ENCODE measurements at places on chromosomes 6 and 20. TPM values are rescaled to one million over a fixed set of nuclear protein-coding genes. Genes with fewer than 3 reads are reported as not detected.

- DNase-seq: no peak
- no peaks in the 10 kb centered on the region for H3K36me3 ChIP-seq
- no peak overlapping the region for H3K27ac ChIP-seq
- H3K27me3 ChIP-seq: no peaks in the 10 kb centered on the region
- no peak overlapping the region for H3K4me3 ChIP-seq
- H3K4me1 ChIP-seq: peaks cover 22% of the 10 kb centered on the region
Measured at GRCh38 chr6:144675231-144675861, 390.2 kb downstream of the UTRN start.

Gene PBOV1
- not detected for total RNA-seq

DNA sequence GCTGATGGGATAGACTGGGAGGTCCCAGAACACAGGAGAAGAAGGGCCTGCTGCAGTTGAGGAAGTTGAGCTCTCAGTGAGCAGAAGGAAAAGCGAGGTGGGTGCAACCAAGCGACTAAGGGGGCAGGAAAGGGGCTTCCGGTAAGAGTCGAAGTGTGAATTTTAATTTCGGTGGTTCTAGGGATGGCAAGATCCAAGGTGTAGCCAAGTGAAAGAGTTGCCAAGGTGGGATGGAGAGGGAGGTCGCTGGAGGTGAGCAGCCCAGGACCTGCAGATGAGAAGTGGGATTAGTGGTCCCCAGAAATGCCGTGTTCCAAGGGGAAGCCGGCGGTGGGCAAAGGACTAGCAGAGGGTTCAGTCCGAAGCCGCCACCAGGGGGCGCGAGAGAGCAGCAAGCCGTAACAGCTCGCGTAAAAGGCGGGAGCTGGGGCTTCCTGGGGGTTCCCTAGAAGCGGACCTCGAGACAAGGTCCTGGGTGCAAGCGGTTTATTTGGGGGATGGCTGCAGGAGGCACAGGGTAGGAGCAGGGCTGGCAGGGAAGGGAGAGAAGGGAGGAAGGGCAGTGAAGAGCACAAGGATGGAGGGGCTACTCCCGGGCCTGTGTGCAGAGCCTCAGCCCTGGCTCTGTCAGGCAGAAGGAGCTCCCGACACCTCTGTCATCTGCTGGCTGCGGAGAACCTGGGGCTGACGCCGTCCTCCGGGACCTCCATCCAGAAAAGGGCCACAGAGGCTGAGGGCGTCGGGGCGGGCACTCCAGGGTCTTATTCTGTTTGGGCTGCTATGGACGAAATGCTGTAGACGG, 103.6 kb downstream of the PAX1 start:
- H3K27ac ChIP-seq: no peak overlapping the region
- H3K4me1 ChIP-seq: no peaks in the 10 kb centered on the region
- DNase-seq: peak; percentile 75

- H3K36me3 ChIP-seq: no peaks in the 10 kb centered on the region
- H3K27me3 ChIP-seq: no peaks in the 10 kb centered on the region
- no peaks in the 10 kb centered on the region for H3K4me1 ChIP-seq
- DNase-seq: no peak
- H3K27ac ChIP-seq: no peak overlapping the region
- H3K4me3 ChIP-seq: no peak overlapping the region
Measured at GRCh38 chr6:129429956-129430355, 280.0 kb downstream of the ARHGAP18 start.

GRCh38 chr20:16392346-16392745, 180.9 kb downstream of the KIF16B start:
- no peaks in the 10 kb centered on the region for H3K4me1 ChIP-seq
- no peaks in the 10 kb centered on the region for H3K36me3 ChIP-seq
- no peak overlapping the region for H3K4me3 ChIP-seq
- no peak for DNase-seq
- H3K27me3 ChIP-seq: no peaks in the 10 kb centered on the region
- no peak overlapping the region for H3K27ac ChIP-seq

- no peaks in the 10 kb centered on the region for H3K27me3 ChIP-seq
- DNase-seq: no peak
- H3K27ac ChIP-seq: no peak overlapping the region
- H3K4me1 ChIP-seq: peaks cover 38% of the 10 kb centered on the region
Measured at GRCh38 chr6:119310486-119311036, 39.0 kb downstream of the MAN1A1 start.

- no peak overlapping the region for H3K27ac ChIP-seq
- H3K36me3 ChIP-seq: no peaks in the 10 kb centered on the region
- no peaks in the 10 kb centered on the region for H3K4me1 ChIP-seq
- H3K4me3 ChIP-seq: no peak overlapping the region
- no peaks in the 10 kb centered on the region for H3K27me3 ChIP-seq
Measured at GRCh38 chr6:112877134-112878100, 530.3 kb downstream of the RFPL4B start.

- peaks cover 9% of the 10 kb centered on the region for H3K4me1 ChIP-seq
- H3K4me3 ChIP-seq: no peak overlapping the region
- H3K27me3 ChIP-seq: no peaks in the 10 kb centered on the region
- H3K36me3 ChIP-seq: no peaks in the 10 kb centered on the region
Measured at GRCh38 chr6:170270984-170271593, 19.8 kb downstream of the DLL1 start.

DNA sequence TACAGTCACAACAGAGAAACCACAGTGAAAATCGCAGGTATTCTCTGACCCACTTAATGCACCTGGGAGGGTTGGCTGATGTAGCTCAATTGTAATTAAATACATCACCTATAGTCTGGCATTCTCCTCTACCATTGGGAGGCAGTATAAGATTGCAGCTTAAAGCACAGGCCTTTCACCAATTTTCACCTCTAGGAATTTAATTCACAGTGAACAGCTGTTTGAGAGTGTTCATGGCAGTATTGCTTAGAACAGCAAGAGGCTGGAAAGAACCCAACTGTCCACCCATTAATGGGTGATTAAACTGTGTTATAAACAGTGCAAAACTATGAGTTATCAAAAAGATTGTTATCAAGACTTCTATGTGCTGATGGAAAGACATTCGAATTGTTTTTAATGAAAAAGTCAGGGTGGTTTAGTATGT, 2.0 kb downstream of the EDEM2 start:
- H3K4me1 ChIP-seq: peaks cover 23% of the 10 kb centered on the region
- DNase-seq: no peak
- H3K36me3 ChIP-seq: peaks cover 40% of the 10 kb centered on the region
- H3K27ac ChIP-seq: peak overlapping the region; percentile 51

GRCh38 chr6:149012040-149012545, 265.3 kb downstream of the UST start:
- no peaks in the 10 kb centered on the region for H3K27me3 ChIP-seq
- no peak overlapping the region for H3K27ac ChIP-seq
- no peak for DNase-seq
- no peak overlapping the region for H3K4me3 ChIP-seq
- H3K36me3 ChIP-seq: no peaks in the 10 kb centered on the region

- peaks cover 19% of the 10 kb centered on the region for H3K4me1 ChIP-seq
- no peaks in the 10 kb centered on the region for H3K36me3 ChIP-seq
- H3K4me3 ChIP-seq: no peak overlapping the region
Measured at GRCh38 chr20:17843246-17844132, 125.1 kb downstream of the SNX5 start.

DNA sequence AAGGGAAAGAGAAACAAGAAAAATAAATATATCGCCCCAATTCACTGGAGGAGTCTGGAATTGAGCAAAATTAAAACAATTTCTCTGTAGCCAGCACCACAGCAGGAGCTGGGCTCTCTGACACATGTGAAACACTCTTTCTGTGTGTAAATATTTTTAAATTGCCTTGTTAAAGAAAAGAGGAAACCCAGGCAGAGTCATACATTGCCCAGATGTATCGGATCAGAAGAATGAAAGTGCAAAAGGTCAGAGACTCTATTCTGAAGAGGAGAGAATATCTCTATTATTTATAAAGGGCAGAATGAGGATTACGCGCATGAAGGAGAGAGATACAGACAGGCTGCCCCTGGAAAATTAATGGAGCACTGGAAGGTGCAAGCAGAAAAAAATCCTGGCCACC, 127.0 kb upstream of the MAN1A1 start:
- no peaks in the 10 kb centered on the region for H3K36me3 ChIP-seq
- no peak overlapping the region for H3K4me3 ChIP-seq
- H3K27ac ChIP-seq: no peak overlapping the region
- H3K4me1 ChIP-seq: peaks cover 4% of the 10 kb centered on the region

DNA sequence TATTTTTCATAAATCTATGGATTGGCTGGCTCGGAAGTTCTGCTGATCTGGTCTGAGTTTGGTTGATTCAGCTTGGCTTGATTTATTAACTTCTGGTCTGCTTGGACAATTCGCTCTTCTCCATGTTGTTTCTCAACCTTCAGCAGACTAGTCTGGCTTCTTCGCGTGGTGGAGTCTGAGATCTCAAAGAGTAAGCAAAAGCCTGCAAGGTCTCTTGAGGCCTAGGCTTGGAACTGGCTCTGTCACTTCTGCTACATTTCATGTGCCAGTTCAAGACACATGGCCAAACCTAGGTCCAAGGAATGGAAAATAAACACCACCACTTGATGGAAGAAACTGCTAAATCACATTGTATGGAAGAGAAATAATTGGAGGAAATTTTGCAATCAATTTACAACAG, 115.1 kb upstream of the JAG1 start:
- H3K36me3 ChIP-seq: no peaks in the 10 kb centered on the region
- DNase-seq: no peak
- H3K4me1 ChIP-seq: no peaks in the 10 kb centered on the region
- no peaks in the 10 kb centered on the region for H3K27me3 ChIP-seq
- no peak overlapping the region for H3K27ac ChIP-seq

DNA sequence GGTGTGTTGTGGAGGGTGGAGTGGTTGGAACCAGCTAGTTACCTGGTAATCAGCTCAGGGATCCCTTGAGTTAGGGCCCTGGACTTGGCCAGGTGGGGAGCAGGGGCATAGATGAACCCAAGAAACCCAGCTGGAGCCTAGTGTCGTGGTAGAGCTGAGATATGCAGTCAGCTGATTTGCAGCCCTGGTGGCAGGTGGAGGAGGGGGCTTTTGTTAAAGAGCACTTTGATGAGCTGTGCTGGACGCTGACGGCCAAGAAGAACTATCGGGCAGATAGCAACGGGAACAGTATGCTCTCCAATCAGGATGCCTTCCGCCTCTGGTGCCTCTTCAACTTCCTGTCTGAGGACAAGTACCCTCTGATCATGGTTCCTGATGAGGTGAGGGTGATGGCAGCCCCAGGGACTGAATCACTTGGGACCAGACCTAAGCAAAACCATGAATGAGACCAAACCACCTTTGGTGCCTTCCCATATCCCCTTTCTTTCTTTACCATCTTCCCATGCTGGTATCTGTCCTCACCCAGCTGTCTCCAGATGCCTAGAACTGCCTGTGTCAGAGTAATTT, 12.7 kb downstream of the DEF6 start:
- H3K4me3 ChIP-seq: no peak overlapping the region
- no peak for DNase-seq
- peaks cover 12% of the 10 kb centered on the region for H3K4me1 ChIP-seq
- H3K27ac ChIP-seq: peak overlapping the region; percentile 17

DNA sequence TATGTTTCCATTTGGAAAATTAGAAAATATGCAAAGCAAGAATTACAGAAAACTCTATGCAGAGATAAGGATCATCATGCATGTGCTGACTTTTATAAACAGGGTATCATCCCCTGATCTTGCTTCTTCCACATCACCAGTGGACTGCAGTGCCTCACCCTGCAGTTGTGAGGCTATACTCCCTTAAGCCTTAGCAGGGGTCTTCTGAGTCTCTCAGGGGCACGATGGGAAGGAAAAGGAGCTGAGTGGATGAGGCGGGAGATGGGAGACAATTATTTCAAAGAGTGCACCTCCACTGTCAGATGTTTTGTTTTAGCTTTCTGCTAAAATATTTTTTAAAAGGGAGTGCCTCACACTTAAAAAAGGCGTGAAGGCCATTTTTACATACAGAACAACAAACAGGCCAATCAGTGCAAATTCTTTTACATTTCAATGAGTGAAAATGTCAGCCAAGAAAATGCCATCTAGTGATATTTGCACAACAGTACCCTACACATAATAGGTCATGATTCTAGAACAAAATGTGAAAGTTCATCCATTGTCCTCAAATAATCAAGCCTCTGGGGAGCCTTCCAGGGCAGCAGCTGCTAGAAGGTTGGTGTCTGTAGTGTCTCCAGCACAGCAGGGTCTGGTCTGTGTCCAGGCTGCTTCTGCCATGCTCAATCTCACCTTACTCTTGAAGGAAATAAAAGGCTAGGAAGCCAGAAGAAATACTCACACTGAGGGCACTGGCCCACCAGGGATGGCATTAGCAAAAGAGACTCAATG, 13.2 kb upstream of the SERPINB9 start:
- no peaks in the 10 kb centered on the region for H3K27me3 ChIP-seq
- H3K27ac ChIP-seq: no peak overlapping the region
- no peak overlapping the region for H3K4me3 ChIP-seq
- no peaks in the 10 kb centered on the region for H3K36me3 ChIP-seq
- peaks cover 4% of the 10 kb centered on the region for H3K4me1 ChIP-seq
- DNase-seq: no peak

Gene CTAGE9
- total RNA-seq: not detected

Gene ARMC12
- 0.52 TPM for total RNA-seq

Gene GABBR1
- 40.1 TPM for total RNA-seq

Gene SLC12A5
- total RNA-seq: 2.0 TPM

DNA sequence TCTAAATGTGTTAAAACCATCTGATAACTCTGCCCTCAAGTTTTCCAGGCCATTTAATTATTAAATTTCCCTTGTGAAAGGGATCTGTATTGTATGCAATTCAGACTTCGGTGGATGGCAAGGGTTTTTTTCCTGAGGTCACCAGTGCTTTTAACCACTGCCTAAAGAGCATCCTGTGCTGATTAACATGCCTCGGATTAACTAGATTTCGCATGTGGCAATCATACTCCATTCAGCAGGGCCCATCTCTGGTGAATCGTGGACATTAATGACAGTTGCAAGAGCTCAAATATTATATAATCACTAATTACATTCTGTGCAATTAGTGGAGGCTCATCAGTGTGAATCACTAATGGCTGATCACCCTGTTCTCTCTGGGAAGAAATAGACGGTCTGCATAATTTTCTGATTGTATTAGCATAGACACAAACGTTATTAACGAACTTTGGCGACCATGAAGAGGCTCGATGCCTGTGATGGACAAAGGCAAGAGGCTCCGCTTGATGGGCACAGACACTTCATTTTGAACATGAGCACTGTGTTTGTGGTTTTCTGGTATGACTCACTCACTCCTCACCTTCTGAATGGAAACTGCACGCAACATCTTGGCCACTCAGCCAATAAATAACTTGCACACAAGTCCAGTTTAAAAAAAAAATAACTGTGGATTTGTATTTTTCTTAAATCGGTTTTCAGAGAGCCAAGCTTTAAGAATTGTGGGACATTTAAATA, 31.4 kb downstream of the LINC00237 start:
- no peak overlapping the region for H3K27ac ChIP-seq
- H3K36me3 ChIP-seq: no peaks in the 10 kb centered on the region
- no peak overlapping the region for H3K4me3 ChIP-seq
- H3K4me1 ChIP-seq: no peaks in the 10 kb centered on the region
- H3K27me3 ChIP-seq: peaks cover 1% of the 10 kb centered on the region

All from upper lobe of right lung (tissue), 1 donor.